ENCODE measurements at places on chromosomes 5 and 9.

DNA sequence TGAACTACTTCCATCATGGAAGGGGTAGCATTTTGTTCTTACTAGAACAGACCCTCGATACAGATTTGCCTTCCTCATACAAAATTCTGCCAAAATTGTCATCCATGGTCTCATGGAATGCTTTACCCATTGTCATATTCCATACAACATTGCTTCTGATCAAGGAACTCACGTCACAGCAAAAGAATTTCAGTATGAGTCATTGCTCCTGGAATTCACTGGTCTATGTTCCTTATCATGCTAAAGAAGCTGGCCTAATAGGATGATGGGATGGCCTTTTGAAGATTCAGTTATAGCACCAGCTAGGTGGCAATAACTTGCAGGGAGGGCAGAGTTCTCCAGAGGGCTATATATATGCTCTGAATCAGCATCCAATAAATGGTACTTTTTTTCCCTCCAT is 18.2 kb upstream of the FNIP1 start:
- H3K4me1 ChIP-seq, result peaks cover 4% of the 10 kb centered on the region
- no peaks in the 10 kb centered on the region for H3K27me3 ChIP-seq
- no peak for DNase-seq
- no peak overlapping the region for H3K4me3 ChIP-seq
- no peak overlapping the region for H3K27ac ChIP-seq

DNA sequence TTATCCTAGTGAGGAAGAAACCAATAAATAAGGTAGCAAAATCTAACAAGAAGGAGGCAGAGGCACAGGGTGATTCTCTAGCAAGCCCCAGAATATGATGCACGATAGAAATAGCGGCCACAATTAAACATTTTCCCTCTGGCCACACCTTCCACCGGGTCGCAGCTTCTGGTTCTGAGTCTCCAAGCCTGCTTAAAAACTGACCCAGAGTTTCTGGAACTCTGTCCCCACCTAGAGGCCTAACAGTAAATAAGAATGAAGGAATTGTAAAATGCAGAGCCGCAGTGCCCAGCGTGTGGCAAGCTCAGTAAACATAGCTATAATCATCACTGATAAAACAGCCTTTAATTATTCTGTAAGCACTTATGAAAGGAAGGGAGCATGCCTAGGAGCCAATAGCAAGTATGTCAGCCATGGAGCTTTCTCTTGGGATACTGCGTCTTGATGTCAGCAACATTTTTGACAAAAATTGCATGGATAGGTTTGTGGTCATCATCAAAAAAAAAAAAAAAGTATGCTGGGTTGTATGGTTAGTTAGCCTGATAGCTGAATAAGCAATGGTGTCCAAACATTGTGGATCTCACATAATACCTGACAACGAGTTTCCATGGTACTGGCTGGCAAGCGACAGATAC is 465.5 kb downstream of the DNAH5 start:
- no peak for DNase-seq
- H3K4me1 ChIP-seq, result no peaks in the 10 kb centered on the region
- no peaks in the 10 kb centered on the region for H3K27me3 ChIP-seq
- no peak overlapping the region for H3K4me3 ChIP-seq
- H3K27ac ChIP-seq, result no peak overlapping the region
- no peaks in the 10 kb centered on the region for H3K36me3 ChIP-seq

- peaks cover 19% of the 10 kb centered on the region for H3K4me1 ChIP-seq
- H3K4me3 ChIP-seq, result peak overlapping the region; percentile 91
- H3K27me3 ChIP-seq, result no peaks in the 10 kb centered on the region
- no peaks in the 10 kb centered on the region for H3K36me3 ChIP-seq
- DNase-seq, result no peak
Observed at GRCh38 chr5:134845335-134845851, 375 bp upstream of the C5orf24 start.

- DNase-seq, result no peak
- H3K36me3 ChIP-seq, result no peaks in the 10 kb centered on the region
- no peak overlapping the region for H3K4me3 ChIP-seq
- H3K27ac ChIP-seq, result no peak overlapping the region
Observed at GRCh38 chr9:131361202-131361833, 32.6 kb upstream of the PRRC2B start.

GRCh38 chr5:141954194-141954593 is 3.8 kb downstream of the PCDH12 start:
- no peak for DNase-seq
- H3K27me3 ChIP-seq, result peaks cover 4% of the 10 kb centered on the region
- H3K4me3 ChIP-seq, result no peak overlapping the region
- H3K4me1 ChIP-seq, result peaks cover 20% of the 10 kb centered on the region
- no peak overlapping the region for H3K27ac ChIP-seq

DNA sequence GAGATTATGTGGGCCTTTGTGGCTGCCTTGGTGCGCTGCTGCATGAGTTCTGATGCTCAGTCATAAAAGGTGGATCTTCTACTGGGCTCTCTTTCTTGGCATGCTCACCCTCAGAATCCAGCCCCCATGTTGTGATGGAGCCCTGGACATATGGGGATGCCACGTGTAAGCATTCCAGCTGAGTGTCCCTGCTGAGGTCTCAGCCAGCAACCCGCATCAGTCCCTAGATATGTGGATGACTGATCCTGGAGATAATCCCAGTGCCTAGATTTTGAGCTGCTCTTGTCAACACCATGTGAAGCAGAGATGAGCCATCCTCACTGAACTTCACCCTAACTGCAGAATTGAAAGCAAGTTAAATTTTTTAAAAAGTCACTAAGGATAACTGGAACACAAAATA is 390.1 kb downstream of the DMRT2 start:
- peaks cover 20% of the 10 kb centered on the region for H3K27me3 ChIP-seq
- no peak overlapping the region for H3K27ac ChIP-seq
- no peak for DNase-seq
- peaks cover 2% of the 10 kb centered on the region for H3K36me3 ChIP-seq

DNA sequence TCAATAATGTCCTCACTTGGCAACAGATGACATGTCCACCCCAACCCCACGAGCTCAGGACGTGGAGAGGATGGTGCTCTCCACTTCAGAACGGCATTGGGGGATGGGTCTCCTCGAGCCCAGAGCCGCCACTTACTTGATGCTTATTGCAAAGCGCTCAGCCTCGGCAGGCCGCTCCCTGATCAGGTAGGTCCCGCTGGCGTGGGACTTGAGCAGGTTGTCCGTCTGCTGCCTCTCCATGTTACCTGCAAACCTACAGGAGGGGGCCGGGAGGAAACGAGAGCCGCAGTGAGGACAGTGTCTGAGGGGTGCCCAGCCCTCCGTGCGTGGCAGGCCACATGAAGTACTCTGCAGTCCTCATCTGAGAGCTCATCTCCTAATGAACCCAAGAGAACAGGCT is 36.6 kb upstream of the SARDH start:
- peaks cover 3% of the 10 kb centered on the region for H3K36me3 ChIP-seq
- no peaks in the 10 kb centered on the region for H3K27me3 ChIP-seq
- H3K27ac ChIP-seq, result no peak overlapping the region
- DNase-seq, result no peak
- H3K4me1 ChIP-seq, result no peaks in the 10 kb centered on the region

- H3K4me3 ChIP-seq, result no peak overlapping the region
- H3K27ac ChIP-seq, result no peak overlapping the region
- H3K27me3 ChIP-seq, result peaks cover 12% of the 10 kb centered on the region
- no peaks in the 10 kb centered on the region for H3K36me3 ChIP-seq
- H3K4me1 ChIP-seq, result no peaks in the 10 kb centered on the region
- DNase-seq, result no peak
Observed at GRCh38 chr5:78717674-78718584, 69.4 kb upstream of the LHFPL2 start.

DNA sequence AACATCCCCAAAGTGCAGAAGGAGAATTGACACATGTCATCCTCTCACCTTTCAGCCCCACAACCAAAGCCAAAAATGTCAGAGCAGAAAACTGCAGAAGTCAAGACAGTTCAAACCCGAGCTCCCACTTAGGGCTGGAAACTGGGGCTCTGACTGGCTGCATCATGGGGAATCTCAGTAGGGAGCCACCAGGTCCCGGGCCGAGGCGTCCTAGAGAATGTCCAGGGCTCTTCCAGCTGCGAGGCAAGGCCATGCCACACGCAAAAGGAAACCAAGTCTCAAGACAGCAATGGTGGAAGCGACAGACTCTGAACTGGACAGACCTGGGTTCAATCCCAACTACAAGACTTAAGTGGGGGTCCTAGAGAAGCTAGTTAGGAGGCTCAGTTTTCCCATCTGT is 13.8 kb downstream of the SH3PXD2B start:
- peaks cover 5% of the 10 kb centered on the region for H3K36me3 ChIP-seq
- H3K4me1 ChIP-seq, result peaks cover 5% of the 10 kb centered on the region
- DNase-seq, result no peak
- H3K27me3 ChIP-seq, result peaks cover 26% of the 10 kb centered on the region
- H3K4me3 ChIP-seq, result no peak overlapping the region

DNA sequence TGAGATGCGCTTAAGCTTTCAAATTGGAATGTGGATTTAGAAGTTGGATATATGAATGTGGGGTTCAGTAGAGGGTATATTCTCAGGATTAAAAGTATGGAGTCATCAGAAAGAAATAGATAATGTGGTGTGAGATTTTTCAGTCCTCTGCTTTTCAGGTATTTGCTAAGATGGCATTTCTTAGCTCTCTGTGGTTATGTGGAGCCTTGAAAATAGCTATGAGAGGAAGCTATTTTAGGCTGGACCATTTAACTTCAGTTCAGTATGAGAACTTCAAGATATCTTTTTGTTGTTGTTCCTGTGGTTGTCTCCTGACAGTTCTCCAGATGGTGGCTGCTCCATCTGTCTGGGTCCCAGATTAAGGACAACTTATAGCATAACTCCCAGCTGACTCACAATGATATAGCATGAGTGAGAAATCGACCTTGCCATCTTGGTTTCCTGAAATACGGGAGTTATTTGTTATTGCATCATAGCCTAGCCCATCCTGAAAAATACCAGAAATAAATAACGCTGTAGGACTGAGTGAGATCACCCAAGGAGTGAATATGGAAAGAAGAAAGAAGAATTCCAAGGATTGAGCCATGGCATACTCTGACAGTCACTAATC is 461.5 kb downstream of the ANXA1 start:
- H3K4me1 ChIP-seq, result no peaks in the 10 kb centered on the region
- H3K27me3 ChIP-seq, result no peaks in the 10 kb centered on the region
- no peak overlapping the region for H3K27ac ChIP-seq
- DNase-seq, result no peak

DNA sequence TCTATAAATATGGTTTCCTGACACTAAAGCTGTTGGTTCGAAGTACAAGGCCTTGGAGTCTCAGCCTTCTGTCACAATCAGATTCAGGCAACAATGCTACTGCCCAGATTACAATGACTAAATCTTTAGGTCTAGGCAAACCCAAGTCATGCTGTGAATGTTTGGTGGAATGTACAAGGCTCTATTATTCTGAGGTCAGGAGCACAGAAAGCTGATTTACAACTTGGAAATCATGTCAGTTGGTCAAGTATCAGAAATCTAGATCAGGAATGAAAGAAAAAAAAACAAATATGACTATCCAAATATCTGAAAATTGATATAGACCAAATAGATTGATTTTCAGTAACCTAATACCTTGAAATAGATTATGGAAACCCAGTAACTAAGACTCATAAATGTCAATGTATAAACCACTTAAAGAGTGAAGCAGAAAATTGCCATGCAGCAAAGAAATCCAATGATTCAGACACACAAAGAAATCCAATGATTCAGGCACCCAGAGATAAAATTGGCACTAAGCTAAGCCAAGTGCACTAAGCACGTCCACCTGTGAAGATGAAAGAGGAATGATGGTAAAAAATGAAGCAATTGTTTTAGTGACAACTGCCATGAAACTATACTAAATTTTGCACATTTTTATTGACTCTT is 588.0 kb upstream of the TUSC1 start:
- H3K27me3 ChIP-seq, result no peaks in the 10 kb centered on the region
- no peak for DNase-seq
- no peaks in the 10 kb centered on the region for H3K36me3 ChIP-seq
- H3K27ac ChIP-seq, result no peak overlapping the region

DNA sequence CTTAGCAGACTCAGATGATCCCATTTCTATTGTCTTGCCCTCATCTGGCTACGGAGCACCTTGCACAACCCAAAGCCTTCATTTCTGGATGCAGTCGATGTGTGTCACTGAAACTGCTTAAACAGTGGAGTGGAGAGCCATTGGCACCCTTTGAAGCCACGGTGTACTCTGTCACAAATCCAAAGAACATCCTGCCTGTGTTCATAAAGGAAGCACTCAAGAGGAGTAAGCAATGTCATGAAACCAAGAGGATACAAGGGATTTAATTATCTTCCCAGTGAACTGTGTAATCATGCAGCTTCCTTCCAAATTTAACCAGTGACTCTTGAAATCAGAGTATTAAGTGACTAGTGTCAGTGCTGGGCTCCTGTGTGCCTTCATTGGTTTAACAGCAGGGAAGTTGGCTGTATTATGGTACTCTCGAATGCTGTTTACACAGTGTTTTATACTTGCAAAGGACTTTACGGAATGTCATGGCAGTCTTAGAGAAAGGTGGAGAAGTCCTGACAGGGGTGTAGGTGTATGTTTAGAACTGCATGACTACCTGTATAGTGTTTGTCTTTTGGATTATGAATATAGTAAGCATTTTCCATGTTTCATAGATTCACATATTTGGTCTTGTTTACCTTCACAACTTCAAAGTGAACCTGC is 41.9 kb downstream of the CD180 start:
- peaks cover 22% of the 10 kb centered on the region for H3K4me1 ChIP-seq
- H3K27ac ChIP-seq, result peak overlapping the region; percentile 32
- no peak for DNase-seq
- H3K36me3 ChIP-seq, result peaks cover 2% of the 10 kb centered on the region
- H3K4me3 ChIP-seq, result no peak overlapping the region

GRCh38 chr9:136634904-136635303 is 27.8 kb upstream of the EGFL7 start:
- H3K36me3 ChIP-seq, result no peaks in the 10 kb centered on the region
- peaks cover 7% of the 10 kb centered on the region for H3K27me3 ChIP-seq

GRCh38 chr5:110903966-110904365 is 165.2 kb downstream of the SLC25A46 start:
- H3K4me3 ChIP-seq, result no peak overlapping the region
- H3K27ac ChIP-seq, result no peak overlapping the region
- no peaks in the 10 kb centered on the region for H3K36me3 ChIP-seq

DNA sequence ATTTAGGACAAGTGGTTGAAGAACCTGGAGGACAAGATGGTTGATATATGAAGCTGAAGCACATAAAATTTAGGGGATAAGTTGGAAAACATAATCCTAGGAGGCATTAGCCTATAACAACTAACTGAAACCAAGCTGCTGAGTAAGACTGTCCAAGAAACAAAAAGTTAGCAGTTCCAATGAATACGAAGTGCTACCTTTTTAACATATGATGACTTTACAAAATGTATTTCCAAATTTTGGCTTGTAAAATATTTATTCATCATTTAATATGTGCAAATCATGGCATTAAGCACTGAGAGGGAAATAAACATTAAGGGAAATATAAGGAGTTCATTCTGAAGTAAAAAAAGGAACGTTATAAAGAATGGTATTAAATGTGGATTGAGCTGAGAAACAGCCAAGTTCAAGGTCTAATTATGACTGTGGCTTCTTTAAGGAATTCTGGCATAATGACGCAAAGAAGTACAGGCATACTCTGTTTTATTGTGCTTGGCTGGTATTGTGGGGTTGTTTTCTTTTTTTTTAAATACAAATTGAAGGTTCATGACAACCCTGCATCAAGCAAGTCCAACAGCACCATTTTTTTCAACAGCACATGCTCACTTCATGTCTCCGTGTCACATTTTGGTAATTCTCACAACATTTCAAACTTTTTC is 7.7 kb downstream of the RAPGEF6 start:
- no peak for DNase-seq
- H3K4me1 ChIP-seq, result peaks cover 29% of the 10 kb centered on the region
- H3K36me3 ChIP-seq, result peaks cover 5% of the 10 kb centered on the region
- no peaks in the 10 kb centered on the region for H3K27me3 ChIP-seq
- peak overlapping the region; percentile 27 for H3K27ac ChIP-seq
